ENCODE measurements at places on chromosomes 2 and 18. TPM values are rescaled to one million over a fixed set of nuclear protein-coding genes. Genes with fewer than 3 reads are reported as not detected.
A peak's percentile ranks its signal among the peaks of the same experiment; 100 is the strongest.

DNA sequence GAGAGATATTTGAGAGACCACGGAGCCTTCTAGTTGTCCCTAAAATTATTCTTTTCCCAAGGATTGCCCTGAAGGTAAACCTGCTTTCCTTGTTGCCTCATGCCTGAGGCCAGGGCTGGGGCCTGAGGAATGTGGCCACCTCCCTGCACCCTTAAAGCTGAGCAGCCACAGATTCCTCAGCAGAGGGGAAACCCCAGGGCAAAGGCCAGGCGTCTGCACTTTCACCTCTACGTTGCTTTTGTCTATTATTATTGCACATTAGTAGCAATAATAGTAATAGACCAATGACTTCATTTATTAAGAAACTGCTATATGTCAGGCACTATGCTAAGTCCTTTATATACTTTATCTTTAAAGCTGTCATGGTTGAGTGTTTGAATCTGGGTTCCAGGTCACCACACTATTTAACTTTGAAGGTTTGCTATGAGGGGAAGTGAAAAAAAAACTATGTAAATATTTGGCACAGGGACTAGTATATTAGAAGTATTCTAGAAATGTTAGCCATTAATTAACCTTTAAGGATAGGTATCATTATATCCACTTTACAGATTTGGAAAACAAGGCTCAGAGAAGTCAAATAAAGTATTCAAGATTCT lies 104.2 kb downstream of the LRRC30 start:
- H3K4me1 ChIP-seq: peaks cover 4% of the 10 kb centered on the region
- no peak overlapping the region for H3K27ac ChIP-seq
- H3K4me3 ChIP-seq: no peak overlapping the region
- no peaks in the 10 kb centered on the region for H3K36me3 ChIP-seq
- H3K27me3 ChIP-seq: no peaks in the 10 kb centered on the region

- peaks cover 4% of the 10 kb centered on the region for H3K36me3 ChIP-seq
- no peak for DNase-seq
- no peak overlapping the region for H3K4me3 ChIP-seq
- no peaks in the 10 kb centered on the region for H3K27me3 ChIP-seq
Measured at GRCh38 chr2:241673797-241674725, 12.6 kb downstream of the DTYMK start.

GRCh38 chr2:393711-394696 lies 106.1 kb upstream of the ALKAL2 start:
- DNase-seq: peak; percentile 86
- H3K4me1 ChIP-seq: no peaks in the 10 kb centered on the region
- no peaks in the 10 kb centered on the region for H3K27me3 ChIP-seq
- no peak overlapping the region for H3K27ac ChIP-seq

Gene TMEM163
- total RNA-seq: 5.9 TPM

Gene AGXT
- 0.09 TPM for total RNA-seq

Gene RAMP1
- 8.8 TPM for total RNA-seq

Gene DNAH7
- 15.7 TPM for total RNA-seq

- no peaks in the 10 kb centered on the region for H3K36me3 ChIP-seq
- no peaks in the 10 kb centered on the region for H3K4me1 ChIP-seq
- H3K27ac ChIP-seq: no peak overlapping the region
Measured at GRCh38 chr2:222399038-222399783, 25.1 kb upstream of the SGPP2 start.

- no peak overlapping the region for H3K27ac ChIP-seq
- no peak for DNase-seq
- H3K4me1 ChIP-seq: no peaks in the 10 kb centered on the region
- H3K27me3 ChIP-seq: no peaks in the 10 kb centered on the region
- H3K36me3 ChIP-seq: no peaks in the 10 kb centered on the region
Measured at GRCh38 chr2:88187038-88187676, 17.0 kb downstream of the THNSL2 start.

DNA sequence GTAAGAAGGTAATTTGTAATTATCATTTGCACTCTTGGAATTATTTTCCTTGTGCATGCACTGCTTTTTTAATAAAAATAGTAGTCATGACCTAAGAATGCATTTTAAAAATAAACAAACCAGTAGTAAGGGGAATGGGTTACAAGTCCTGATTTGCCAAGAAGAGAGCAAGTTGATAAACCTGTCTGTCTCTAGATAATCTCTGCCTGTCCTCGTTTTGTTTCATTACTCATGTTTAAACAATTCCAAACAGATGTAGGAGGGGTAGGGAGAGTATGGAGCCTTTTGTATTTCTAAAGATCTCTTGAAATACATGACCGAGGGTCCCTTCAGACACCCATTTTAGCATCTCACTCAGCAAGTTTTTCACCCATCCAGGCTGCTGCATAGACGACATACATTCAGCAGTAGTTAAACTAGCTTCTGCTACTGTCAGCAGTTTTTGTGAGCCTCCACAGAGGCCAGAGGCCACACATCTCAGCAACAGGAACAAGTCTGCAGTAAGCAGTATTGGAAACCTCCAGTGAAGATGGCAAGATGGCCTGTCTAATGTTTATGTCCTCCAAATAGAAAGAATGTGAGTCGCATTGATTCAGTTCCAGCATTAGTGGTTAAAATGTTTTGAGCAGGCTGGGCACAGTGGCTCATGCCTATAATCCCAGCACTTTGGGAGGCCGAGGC lies 2.3 kb upstream of the EXOC6B start:
- no peaks in the 10 kb centered on the region for H3K27me3 ChIP-seq
- H3K4me1 ChIP-seq: peaks cover 4% of the 10 kb centered on the region
- no peak for DNase-seq
- H3K27ac ChIP-seq: no peak overlapping the region
- H3K36me3 ChIP-seq: no peaks in the 10 kb centered on the region

Gene SRD5A2
- 0.22 TPM for total RNA-seq

- no peak overlapping the region for H3K27ac ChIP-seq
- H3K27me3 ChIP-seq: no peaks in the 10 kb centered on the region
- no peaks in the 10 kb centered on the region for H3K36me3 ChIP-seq
Measured at GRCh38 chr2:50489092-50489491, 542.8 kb downstream of the NRXN1 start.

DNA sequence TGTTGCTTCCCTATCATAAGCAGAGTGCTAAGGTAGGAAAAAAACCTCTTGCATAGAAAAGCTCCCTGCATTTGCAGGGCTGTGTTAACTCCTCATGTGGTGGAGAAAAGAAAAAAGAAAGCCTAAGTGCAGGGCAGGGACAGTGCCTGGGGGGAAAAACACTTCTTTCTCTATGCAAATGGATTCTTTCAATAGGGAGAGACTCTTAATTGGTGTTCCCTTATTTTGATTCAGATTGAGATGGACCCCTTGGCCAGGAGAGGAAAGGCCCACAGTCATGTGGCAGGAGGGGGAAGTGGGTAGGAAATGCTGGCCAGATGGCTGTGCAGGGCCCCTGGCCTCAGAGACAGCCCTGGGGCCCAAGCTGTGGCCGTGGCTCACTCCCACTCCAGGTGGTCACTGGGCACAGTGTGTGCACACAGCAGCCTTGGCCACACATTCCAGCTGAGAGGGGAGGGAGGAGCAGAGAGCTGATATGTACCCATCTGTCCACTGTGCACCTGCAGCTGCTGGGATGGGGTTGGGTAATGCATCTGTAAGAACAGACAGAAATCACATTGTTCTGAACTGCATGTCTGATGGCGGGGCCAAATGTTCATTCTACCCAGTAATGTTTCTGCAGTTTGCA lies 410.4 kb downstream of the DSC3 start:
- no peaks in the 10 kb centered on the region for H3K36me3 ChIP-seq
- no peak for DNase-seq
- H3K27me3 ChIP-seq: no peaks in the 10 kb centered on the region
- no peak overlapping the region for H3K4me3 ChIP-seq
- H3K27ac ChIP-seq: no peak overlapping the region
- H3K4me1 ChIP-seq: no peaks in the 10 kb centered on the region

DNA sequence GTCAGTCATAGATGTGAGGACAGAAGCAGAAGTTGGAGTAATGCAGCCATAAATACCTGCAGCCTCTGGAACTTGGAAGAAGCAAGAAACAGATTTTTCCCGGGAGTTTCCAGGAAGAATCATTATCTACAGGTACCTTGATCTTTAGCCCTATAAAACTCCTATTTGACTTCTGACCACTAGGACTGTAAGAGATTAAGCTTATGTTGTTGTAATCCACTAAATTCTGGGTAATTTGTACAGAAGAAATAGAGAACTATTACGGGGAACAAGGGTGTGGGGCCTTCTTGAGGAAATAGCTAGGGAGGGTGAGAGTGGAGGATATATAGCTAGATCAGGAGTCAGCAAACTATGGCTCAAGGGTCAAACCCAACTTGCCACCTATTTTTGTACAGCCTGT lies 353.2 kb downstream of the SLC4A3 start:
- H3K27ac ChIP-seq: no peak overlapping the region
- no peak for DNase-seq
- no peaks in the 10 kb centered on the region for H3K27me3 ChIP-seq
- no peaks in the 10 kb centered on the region for H3K36me3 ChIP-seq

GRCh38 chr18:11859903-11860407 lies 8.7 kb downstream of the CHMP1B start:
- peaks cover 5% of the 10 kb centered on the region for H3K4me1 ChIP-seq
- no peak overlapping the region for H3K4me3 ChIP-seq
- no peak overlapping the region for H3K27ac ChIP-seq
- no peaks in the 10 kb centered on the region for H3K27me3 ChIP-seq

- H3K27ac ChIP-seq: no peak overlapping the region
- H3K4me1 ChIP-seq: no peaks in the 10 kb centered on the region
- no peaks in the 10 kb centered on the region for H3K27me3 ChIP-seq
Measured at GRCh38 chr2:182618672-182619079, 97.4 kb upstream of the DNAJC10 start.

Gene ANKRD29
- total RNA-seq: 4.9 TPM

- H3K36me3 ChIP-seq: no peaks in the 10 kb centered on the region
- no peak overlapping the region for H3K4me3 ChIP-seq
- no peak overlapping the region for H3K27ac ChIP-seq
- H3K27me3 ChIP-seq: no peaks in the 10 kb centered on the region
- no peak for DNase-seq
Measured at GRCh38 chr2:174965551-174965950, 39.6 kb downstream of the CHN1 start.

GRCh38 chr2:68045342-68045741 lies 17.5 kb downstream of the C1D start:
- H3K27ac ChIP-seq: no peak overlapping the region
- no peak overlapping the region for H3K4me3 ChIP-seq

Gene SKOR2
- total RNA-seq: not detected

GRCh38 chr2:183057333-183057985 lies 19.2 kb upstream of the NCKAP1 start:
- H3K36me3 ChIP-seq: no peaks in the 10 kb centered on the region
- H3K4me1 ChIP-seq: no peaks in the 10 kb centered on the region
- H3K4me3 ChIP-seq: no peak overlapping the region
- H3K27me3 ChIP-seq: no peaks in the 10 kb centered on the region
- no peak overlapping the region for H3K27ac ChIP-seq
- no peak for DNase-seq

GRCh38 chr2:239684271-239684810 lies 283.5 kb upstream of the HDAC4 start:
- H3K4me1 ChIP-seq: peaks cover 2% of the 10 kb centered on the region
- H3K4me3 ChIP-seq: no peak overlapping the region
- H3K27me3 ChIP-seq: no peaks in the 10 kb centered on the region
- DNase-seq: no peak
- H3K36me3 ChIP-seq: no peaks in the 10 kb centered on the region

- H3K4me1 ChIP-seq: no peaks in the 10 kb centered on the region
- H3K27ac ChIP-seq: no peak overlapping the region
- no peak overlapping the region for H3K4me3 ChIP-seq
- no peaks in the 10 kb centered on the region for H3K27me3 ChIP-seq
Measured at GRCh38 chr2:171044416-171044815, 115.4 kb downstream of the GORASP2 start.

DNA sequence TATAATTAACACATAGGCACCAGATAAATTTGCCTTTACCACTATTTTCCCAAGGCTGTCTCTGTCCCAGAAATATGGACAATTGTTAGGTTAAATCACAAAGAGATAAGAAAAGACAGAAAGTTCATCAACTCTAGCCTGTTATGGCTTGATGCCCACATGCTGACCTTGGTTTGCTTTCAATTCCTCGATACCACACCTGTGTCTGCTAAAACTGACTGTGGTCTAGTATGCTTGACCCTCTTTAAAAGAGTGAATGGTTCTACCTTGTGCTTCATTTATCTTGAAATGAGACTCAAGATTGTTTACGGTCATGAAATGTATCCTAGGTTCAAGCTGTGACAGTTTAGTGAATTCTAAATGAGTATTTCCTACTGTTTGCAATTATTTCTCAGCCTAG lies 909.0 kb upstream of the LRRTM1 start:
- no peaks in the 10 kb centered on the region for H3K4me1 ChIP-seq
- no peaks in the 10 kb centered on the region for H3K27me3 ChIP-seq
- H3K36me3 ChIP-seq: no peaks in the 10 kb centered on the region
- H3K4me3 ChIP-seq: no peak overlapping the region

DNA sequence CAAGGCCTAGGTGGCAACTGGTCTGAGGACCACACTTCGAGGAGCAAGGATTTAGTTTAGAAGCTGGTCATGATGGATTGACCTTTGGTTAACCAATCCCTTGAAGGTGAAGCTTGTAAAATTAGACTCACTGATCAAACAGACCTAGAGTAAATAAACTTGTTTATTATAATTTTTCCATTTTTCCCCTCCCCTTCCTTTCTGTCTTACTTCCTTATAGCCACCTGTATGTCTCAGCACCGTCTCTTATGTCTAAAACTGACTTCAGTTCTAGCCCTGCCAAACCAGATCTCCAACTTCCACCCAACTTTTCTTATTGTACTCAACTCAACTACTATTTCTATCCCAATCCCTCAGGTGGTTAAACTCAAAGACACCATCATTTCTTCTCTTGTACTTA lies 92.8 kb upstream of the THOC1 start:
- H3K27me3 ChIP-seq: no peaks in the 10 kb centered on the region
- H3K4me1 ChIP-seq: no peaks in the 10 kb centered on the region
- H3K36me3 ChIP-seq: no peaks in the 10 kb centered on the region

DNA sequence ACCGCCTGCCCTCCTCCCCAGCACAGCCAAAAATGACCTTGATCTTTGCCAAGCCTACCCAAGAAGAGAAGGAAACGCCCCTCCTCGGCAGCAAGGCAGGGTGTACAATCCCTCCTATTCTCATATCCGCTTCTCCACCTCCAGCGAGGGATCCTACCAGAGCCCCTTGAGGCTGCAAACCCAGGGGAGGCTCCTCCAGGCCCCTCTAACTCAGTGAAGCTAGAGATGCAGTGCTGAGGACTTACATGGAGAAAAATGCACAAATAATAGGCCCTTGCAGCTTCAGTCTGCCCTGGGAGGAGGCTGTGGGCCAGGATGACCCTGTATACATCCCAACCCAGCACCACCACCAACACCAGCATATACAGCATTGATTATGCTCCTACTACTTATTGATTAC lies 46.9 kb upstream of the POMC start:
- no peak overlapping the region for H3K27ac ChIP-seq
- no peak overlapping the region for H3K4me3 ChIP-seq
- no peaks in the 10 kb centered on the region for H3K4me1 ChIP-seq

DNA sequence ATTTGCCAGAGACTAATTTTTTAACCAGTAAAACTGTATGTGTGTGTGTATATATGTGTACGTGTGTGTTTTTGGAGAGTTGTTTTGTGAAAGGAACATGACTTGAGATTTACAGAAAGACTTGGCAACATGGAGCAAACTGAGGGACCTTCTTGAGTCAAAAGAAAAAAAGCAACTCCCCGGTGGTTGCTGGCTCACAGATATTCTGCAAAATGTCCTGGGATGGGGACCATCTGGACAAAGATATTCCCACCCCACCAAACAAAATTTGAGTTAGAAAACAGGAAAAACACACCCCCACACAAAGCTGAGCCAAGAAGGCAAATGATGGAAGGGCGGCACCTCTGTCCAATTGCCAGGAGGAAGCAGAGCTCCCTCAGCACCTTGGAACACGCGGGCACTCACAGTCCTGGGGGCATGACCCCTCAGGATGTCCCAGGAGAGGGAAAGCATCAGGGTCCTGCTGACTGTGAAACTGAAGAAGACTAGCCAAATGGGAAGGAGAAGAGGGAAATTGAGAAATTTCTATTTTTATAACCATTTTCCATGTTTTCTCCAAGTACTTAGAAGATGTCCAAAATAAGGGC lies 290.2 kb upstream of the ACVR2A start:
- H3K4me3 ChIP-seq: no peak overlapping the region
- no peaks in the 10 kb centered on the region for H3K27me3 ChIP-seq
- no peak overlapping the region for H3K27ac ChIP-seq
- H3K36me3 ChIP-seq: no peaks in the 10 kb centered on the region
